ENCODE measurements at places on chromosomes 2 and 18.
A peak's percentile ranks its signal among the peaks of the same experiment; 100 is the strongest.

DNA sequence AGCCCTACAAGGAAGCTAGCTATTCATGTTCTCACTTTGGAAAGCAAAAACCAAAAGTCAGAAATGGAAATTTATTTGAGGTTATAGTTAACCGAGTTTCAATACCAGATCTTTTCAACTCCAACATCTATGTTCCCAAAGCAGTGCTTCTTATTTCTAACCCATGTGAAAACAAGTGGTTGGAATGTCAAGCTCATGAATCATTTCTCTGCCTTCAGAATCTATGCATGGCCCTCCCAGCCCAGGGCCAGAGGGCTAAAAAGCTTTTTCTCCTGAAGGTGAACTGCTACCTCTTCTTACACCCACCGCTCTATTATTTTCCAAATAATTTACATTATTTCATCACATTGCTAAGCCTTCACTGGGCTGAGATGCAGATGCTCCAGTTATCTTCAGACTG, 158.4 kb downstream of the SP3 start:
- no peak for DNase-seq

- DNase-seq: no peak
Observed at GRCh38 chr2:199395311-199395710, 62.4 kb downstream of the SATB2 start.

- DNase-seq: no peak
Observed at GRCh38 chr2:3656762-3657721, 958 bp upstream of the ALLC start.

- DNase-seq: no peak
Observed at GRCh38 chr18:22552899-22553460, 135.3 kb upstream of the CTAGE1 start.

DNA sequence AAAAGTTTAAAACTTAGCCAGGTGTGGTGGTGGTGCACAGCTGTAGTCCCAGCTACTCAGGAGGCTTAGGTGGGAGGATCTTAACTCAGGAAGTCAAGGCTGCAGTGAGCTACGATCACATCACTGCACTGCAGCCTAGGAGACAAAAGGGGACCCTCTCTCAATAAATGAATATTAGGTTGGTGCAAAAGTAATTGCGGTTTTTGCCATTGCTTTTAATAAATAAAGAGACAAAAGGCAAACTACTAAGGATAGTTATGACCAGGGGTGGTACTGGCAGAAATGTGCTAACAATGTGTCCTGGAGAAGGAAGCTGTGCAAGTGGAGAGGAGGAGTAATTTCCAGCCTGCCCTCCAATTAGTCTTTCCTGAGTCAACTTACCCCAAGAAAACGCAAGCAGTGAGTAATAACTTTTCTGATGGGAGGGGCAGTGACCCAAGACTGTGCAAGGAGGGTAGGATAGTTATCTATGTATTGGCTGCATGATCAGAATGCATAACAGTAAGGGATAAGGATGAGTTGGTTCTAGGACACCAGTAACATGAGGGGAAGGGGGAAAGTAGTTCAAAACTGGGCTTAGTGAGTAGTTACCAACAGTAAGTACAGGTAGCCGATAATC, 1.5 kb downstream of the EXOC6B start:
- no peak for DNase-seq

DNA sequence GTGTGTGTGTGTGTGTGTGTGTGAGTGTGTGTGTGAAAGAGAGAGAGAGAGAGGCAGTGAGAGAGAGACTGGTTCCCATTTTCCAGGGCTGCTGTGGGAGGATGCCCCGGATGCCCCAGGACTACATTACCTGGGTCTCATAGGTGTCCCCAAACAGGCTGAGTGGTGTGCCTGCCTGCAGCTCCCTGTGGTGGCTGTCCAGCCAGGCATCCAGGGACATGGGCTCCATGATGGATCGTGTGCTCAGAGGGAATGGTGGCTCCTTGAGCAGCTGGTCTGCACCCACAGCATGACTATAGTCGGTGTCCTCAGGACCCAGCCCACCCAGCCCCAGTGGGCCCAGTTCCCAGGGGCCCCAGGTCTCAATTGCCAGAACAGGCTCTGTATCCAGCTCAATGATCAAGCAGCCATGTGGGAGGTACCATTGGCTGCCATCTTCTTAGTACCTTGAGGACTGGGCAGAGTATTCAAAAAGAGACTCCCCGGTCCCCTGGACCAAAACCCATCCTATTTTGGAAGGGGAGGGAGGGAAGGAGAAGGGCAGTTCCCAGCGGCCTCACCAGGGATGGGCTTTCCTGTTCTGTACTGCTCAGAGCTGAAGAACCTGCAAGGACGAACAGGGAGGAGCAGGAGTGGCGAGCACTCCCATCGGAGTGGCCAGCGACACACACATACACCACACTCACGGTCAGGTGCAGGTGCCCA, 5.8 kb upstream of the OXER1 start:
- DNase-seq: no peak

GRCh38 chr2:10225291-10226037, 77.2 kb upstream of the HPCAL1 start:
- no peak for DNase-seq

- DNase-seq: peak; percentile 64
Observed at GRCh38 chr2:163198007-163198406, 359.4 kb upstream of the KCNH7 start.

DNA sequence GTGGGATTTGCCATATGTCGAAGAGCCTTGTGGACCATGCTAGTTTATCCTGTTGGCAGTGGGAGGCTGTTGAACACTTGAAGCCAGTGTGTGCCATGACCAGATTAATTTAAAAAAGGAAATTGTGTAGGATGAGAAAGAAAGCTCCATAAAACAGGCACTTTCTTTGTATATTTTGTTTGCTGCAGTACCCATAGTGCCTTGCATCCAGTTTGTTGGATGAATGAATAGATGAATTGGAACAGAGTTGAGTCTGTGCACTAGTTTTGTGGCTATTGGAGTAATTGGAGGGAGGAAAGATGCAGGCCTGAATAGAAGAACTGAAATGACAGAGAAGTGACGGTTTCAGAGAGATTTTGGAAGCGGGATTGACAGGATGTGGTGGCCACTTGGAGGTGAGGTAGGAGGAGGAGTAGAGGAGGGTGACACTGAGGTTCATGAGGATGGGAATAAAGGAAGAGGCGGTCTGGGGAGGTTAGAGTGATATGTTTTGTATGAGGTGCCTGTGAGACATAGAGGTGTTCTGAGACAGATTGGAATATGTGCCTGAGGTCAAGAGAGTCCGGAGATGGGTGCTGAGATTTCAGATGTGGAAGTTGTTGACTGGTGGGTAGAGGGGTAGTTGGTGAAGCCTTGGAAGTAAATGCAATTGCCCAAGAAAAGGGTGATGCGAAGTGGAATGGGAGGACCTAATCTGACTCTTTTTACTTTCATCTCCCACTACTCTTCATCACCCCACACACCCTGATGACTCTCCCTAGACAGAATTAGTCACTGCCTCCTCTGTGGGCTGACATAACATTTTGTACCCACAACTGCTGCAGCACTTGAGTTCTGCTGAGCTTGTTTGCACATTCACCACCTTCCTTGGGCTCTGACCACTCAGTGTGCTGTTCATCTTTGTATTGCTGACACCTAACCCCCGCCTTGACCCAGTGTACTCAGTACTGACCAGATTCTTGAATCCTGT, 5.1 kb downstream of the DGUOK start:
- DNase-seq: no peak

DNA sequence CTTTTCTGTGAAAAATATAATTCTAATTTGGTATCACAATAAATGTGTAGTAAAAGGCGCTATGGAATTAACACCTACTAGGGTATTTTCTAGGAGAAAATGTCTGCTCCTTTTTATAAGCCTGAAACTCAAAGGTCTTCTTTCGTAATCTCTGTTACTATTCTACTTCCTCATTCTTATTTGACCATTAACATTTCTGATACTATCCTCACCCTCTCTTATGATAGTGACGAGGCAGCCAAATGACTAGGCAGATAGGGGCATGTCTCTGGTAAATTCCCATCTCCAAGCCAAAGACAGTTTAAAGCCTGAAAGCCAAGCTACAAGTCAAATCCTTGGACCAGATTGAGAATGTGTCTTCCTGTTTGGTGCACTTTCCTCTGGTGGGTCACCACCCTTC, 251.7 kb downstream of the LRRTM4 start:
- no peak for DNase-seq

DNA sequence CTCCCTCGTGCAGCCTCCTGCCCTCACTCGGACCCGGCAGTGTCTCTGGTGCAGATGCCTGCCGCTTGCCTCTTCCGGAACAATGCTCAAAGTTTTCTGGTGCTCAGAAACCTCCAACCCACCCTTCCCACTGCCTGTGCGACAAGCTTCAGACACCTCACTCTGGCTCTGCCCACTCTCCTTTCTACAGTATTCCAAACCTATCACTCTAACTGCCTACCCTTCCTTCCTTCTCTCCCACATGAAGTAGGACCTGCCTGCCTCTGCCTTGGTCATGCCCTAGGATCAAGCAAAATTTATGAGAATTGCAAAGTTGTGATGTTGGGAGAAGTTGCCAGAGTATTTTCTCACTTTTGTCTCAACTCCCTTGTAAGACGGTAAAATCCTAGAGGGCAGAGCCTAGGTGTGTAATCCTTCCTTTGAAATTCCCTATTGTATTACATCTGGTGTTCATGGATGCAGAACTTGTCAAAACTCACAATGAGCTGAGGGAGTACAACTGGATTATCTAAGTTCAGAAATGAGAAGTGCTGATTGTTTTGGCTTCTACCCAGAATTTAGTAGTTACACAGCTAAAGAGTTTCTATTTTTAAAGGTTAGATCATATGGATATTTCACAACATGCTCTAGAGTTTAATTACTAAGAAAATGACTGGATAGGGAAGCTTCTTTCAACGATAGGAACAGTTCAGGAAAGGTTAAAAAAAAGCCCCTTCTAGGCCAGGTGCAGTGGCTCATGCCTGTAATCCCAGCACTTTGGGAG, 7.2 kb downstream of the NPC1 start:
- no peak for DNase-seq

- no peak for DNase-seq
Observed at GRCh38 chr2:38634684-38635083, 31.2 kb upstream of the GALM start.

DNA sequence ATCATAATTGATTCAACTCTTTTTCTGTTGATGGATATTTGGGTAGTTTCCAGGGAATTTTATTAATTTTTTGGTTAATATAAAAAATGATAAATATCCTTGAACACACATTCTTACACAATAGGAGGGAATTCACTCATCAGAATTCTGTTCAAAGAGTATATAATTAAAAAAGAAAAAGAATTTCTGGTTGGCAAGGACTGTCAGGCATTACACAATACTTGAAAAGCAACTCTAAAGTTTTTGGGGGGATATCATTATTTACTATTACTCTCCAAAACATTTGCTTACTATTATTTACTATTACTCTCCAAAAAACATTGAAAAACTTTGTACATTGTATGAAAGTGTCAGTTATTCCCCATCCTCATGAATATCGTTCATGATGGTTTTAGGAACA, 38.0 kb downstream of the G6PC2 start:
- DNase-seq: no peak

- peak; percentile 23 for DNase-seq
Observed at GRCh38 chr2:45330637-45331409, 280.2 kb downstream of the SRBD1 start.

- DNase-seq: peak; percentile 66
Observed at GRCh38 chr2:69816923-69817542, 12.4 kb upstream of the GMCL1 start.

- no peak for DNase-seq
Observed at GRCh38 chr2:54295911-54296310, 39.9 kb upstream of the TSPYL6 start.

GRCh38 chr2:38806015-38806732, 28.2 kb downstream of the GEMIN6 start:
- no peak for DNase-seq

- DNase-seq: no peak
Observed at GRCh38 chr2:48221846-48222516, 308.0 kb upstream of the STON1 start.

GRCh38 chr2:54166121-54166773, 50.8 kb downstream of the ACYP2 start:
- DNase-seq: no peak

GRCh38 chr2:106272216-106272807, 78.2 kb upstream of the UXS1 start:
- no peak for DNase-seq

DNA sequence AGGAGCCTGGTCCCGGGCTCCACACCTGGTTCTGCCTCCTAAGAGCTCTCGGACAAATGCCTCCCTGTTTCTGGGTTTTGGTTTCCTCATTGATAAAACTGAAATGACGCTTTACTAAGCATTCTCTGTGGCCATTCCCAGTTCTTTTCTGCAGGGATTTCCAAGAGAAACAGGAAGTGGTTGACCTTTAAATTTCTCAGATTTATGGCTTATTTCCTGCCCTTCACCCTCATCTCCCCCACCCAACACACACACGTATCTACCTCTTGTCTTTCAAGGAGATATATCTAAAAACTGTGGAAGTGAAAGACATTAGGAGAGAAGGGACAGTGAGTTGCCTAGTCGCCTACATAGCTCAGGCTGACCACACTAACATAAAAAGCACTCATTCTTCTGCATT, 53.0 kb downstream of the PIEZO2 start:
- no peak for DNase-seq

DNA sequence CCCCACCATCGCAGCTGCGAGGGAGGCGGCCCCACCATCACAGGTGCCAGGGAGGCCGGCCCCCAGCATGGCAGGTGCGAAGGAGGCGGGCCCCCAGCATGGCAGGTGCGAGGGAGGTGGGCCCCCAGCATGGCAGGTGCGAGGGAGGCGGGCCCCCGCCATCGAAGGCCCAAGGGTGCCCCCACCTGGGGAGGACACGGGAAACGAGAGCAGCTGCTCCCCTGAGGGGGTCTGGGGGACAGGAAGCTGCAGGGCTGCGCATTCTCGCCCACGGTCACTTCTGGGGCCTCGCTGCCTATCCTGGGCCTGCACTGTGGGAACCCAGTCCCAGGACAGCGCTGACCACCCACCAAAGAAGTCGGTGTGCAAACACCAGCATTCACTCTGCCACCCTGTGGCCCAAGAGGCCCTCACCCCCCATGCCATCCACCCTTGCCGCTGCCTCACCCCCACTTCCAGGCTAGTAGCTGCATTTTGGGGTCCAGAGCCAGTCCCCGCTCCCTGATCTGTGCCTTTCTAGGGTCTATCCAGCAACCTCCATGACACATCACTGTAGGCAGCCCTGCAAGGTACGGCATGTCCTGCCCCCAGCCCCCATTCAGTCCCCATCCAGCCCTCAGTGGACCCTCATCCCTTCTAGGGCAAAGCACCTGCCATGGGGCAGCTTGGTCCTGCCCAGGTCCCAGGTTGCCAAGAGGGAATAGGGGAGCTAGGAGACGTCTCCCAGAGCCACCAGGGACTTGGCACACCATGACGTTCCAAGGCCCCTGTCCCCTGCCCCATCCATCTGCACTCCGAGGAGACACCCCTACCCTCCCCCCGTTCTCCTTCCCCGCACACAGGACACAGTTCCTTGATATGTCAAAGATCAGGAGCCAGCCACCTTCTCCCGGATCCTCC, 24.0 kb upstream of the GPC1 start:
- DNase-seq: no peak

GRCh38 chr18:58257461-58257860, 213.4 kb downstream of the NEDD4L start:
- no peak for DNase-seq

- DNase-seq: no peak
Observed at GRCh38 chr2:134212746-134213145, 41.1 kb upstream of the MGAT5 start.

- DNase-seq: no peak
Observed at GRCh38 chr18:13872932-13873331, 42.4 kb downstream of the MC2R start.

Measured in COR-L47 (cell line).